ENCODE measurements at places on chromosomes 4 and X.

DNA sequence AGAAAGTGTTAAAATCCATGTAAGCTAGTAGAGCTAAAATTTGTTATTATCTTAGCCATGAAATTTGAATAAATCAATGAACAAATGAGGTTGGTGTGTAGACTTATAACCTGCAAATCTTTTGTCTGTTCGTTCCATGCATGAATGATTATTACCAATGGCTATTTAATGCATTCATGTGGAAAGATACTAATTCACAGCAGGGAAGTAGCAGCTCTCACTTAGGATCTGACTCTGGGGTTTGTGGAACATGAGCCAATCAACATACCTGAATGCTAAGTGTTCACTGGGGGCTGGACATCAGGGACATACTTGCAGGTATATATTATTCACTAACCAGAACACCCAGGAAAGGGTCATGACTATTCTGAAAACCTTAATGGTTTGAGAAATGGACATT lies 444.1 kb downstream of the STIM2 start:
- no peak for DNase-seq

- no peak for DNase-seq
Measured at GRCh38 chrX:11426712-11427452, 133.7 kb downstream of the AMELX start.

DNA sequence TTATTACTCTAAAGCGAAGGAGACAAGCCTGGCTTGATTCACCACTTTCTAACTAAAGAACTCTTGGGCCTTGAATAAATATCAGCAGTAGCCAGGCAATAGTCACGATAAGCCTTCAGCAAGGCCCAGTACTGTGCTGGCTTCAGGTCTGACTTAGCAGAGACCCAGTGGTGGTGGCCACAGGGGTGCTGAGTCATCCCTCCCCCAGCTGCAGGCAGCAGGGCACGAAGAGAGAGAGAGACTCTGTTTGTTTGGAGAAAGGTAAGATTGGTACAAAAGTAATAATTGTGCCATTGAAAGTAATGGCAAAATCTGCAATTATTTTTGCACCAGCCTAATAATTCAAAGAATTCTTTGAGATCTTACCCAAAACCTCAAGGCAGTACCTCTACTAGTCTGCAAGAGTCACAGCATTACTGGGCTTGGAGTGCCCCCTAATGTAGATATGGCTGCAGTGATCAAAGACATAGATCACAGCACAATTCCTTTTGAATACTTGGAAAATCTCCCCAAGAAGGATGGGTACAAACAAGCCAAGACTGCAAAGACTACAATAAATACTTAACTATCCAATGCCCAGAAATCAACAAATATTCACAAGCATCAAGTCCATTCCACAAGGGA lies 159.5 kb upstream of the USP38 start:
- DNase-seq, result no peak

GRCh38 chr4:22884157-22884556 lies 191.4 kb downstream of the GBA3 start:
- DNase-seq, result no peak

- DNase-seq, result no peak
Measured at GRCh38 chr4:98006060-98006459, 137.2 kb downstream of the STPG2 start.

DNA sequence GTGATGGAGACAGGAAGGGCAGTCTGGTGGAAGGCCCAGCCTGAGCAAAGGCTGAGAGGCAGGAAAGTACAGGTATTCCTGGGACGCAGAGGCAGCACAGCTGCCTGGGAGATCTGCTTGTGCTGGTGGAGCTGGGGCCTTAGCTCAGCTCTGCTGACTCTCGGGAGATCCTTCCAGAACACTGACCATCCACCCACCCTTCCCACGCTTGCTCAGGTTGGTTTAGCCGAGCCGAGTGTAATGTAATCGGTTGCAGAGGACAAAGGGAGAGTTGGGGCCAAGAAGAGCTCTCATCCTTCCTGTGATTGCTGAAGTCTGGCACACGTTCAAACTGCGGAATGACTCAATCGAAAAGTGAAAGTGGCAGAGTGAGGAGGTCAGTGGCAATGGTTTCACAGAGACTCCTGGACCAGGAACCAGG lies 43.1 kb upstream of the GPR78 start:
- DNase-seq, result no peak
